ENCODE measurements at places on chromosomes 12 and 14. TPM values are rescaled to one million over a fixed set of nuclear protein-coding genes. Genes with fewer than 3 reads are reported as not detected.

The PDE6H gene
- not detected for total RNA-seq

The FRMD6 gene
- total RNA-seq = 54.3 TPM

The HOXC12 gene
- not detected for total RNA-seq

The STRN3 gene
- 68.4 TPM for total RNA-seq

- peak; percentile 84 for ATAC-seq
Measured at GRCh38 chr12:51751661-51752060, 96.9 kb downstream of the FIGNL2 start.

GRCh38 chr12:14841761-14842160, 1.6 kb downstream of the ART4 start:
- peak; percentile 94 for ATAC-seq

GRCh38 chr12:69519871-69520270, 49.7 kb downstream of the FRS2 start:
- no peak for ATAC-seq

DNA sequence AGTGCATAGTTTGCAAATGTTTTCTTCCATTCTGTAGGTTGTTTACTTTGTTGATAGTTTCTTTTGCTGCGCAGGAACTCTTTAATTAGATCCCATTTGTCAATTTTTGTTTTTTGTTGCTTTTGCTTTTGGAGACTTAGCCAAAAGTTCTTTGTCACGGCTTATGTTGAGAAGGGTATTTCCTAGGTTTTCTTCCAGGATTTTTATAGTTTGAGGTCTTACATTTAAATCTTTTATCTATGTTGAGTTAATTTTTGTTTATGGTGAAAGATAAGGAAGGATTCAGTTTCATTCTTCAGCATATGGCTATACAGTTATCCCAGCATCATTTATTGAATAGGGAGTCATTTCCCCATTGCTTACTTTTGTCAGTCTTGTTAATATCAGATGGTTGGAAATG, 51.9 kb downstream of the SYNE2 start:
- no peak for ATAC-seq
